ENCODE measurements at places on chromosomes 2 and 18.

GRCh38 chr18:59228351-59228750 lies 8.4 kb downstream of the GRP start:
- no peak for DNase-seq

DNA sequence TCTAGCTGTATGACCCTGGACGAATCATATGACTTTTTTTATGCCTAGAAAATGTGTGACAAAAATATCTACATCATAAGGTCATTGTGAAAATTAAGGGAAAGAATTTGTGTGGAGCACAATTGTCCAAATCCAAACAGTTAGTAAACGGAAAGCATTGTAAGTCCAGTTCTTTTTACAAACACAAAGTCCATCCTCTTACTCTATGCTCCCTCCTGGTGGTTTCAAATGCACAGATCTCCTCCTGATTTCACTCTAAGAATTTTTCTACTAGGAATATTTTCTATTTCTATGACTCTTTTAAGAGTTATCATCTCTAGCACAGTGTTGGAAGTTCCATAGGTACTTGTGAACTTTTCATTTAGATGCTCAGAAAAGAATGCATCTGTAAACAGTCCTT lies 125.2 kb upstream of the ARL5A start:
- no peak for DNase-seq

DNA sequence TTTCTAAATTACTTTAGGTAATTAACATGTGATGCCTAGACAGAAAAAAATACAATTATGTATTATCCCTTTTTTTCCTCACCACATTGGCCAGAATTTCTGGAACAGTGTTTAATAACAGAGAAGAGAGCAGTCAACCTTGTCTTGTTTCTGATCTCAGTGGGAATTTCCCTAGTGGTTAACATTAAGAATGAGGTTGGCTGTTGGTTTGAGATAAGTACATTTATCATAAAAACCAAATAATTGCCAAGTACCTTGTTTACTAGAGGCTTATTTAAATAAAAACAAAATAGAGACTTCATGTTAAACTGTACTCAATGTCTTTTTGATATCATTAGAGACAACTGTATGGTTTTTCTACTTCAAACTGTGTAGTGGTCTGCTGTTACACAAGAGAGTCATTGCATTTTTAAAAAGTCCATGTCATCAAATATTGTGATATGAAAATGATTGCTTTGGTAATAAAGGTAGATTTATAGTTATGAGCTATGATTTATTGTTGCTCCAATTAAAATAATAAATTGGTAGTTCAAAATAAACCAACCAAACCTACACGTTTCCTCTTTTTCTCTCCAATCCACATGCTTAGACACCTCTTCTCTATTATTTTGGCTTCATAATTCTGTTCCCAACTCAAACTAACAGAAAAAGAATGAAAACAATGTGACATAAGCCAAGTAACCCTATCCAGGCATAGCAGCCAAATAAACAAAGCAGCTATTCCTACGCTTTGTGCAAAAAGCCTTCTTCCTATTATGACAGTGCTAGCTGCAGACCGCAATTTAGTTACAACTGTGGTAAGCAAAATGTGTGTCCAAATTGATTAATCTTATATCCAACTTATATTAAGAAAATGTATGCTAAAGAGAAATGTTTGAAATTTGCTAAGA lies 20.9 kb upstream of the TANK start:
- no peak for DNase-seq

- DNase-seq = no peak
Observed at GRCh38 chr18:42474577-42474976, 519.5 kb downstream of the PIK3C3 start.

GRCh38 chr2:45670646-45671045 lies 19.2 kb downstream of the PRKCE start:
- DNase-seq = no peak

DNA sequence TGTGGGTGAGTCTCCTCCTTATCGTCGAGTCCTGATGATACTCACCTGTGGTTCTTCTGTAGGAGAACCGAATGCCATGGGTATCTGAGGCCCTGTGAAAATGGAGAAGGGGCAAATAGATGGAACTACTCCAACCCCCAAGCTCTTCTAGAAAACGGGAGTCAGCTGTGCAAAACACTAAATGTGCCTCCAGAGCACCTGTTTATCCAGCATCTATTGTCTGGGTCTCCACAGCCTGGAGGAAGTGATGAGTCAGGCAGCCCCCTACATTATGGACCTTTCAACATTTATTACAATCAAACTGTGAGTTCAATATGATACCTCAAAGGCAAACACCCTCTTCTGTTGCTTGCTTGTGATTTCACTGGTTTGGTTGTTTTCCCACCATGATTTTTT lies 9.8 kb upstream of the LRRFIP1 start:
- DNase-seq = no peak

- no peak for DNase-seq
Observed at GRCh38 chr18:47680488-47680887, 250.0 kb downstream of the SMAD2 start.

DNA sequence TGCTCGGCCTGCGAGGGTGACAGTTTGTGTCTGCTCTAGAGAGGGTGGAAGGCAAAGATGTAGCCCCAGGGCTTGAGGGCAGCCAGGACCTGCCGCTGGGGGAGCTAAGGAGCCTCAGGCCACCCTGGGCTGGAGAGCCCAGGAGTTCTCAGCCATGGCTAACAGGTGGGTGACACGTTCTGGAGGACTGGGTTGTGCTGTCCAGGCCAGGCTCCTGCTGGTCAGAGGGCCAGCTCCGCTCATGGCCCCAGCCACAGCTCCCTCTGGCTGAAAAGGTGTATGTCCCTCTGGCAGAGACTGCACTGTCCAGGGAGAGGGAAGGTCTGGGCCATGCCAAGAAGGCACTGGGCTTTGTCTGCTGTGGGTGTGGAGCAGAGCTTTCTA lies 19.2 kb downstream of the TMEM185B start:
- no peak for DNase-seq

DNA sequence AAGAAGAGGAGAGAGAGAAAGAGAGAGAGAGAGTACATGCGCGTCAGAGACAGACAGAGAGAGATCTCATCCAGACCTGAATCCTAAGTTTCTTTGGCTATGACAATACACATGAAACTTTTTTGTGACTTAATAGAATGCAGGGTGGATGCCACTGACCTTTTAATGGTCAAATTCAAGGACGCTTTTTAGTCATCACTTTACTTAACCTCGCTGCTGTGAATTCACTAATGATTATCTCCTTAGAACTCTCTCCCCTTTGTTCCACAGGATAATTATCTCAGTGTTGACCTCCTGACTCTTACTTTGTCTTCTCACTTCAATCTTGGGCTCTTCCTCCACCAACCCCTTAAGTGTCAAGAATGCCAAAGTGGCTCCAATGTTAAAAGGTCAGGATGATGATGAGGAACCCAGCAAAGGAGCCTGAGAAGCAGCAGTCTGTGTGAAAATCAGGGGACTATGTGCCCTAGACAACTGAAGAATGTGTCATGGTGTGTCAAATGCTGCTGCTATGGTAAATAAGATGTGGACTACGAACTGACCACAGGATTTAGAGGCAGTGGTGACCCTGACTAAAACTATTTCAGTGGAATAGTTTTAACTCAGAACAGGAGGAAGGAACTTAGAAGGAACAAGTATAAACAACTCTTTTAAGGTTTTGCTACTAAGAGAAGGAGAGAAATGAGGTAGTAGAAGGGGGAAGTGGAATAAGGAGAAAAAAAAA lies 382.1 kb downstream of the ZEB2 start:
- no peak for DNase-seq

DNA sequence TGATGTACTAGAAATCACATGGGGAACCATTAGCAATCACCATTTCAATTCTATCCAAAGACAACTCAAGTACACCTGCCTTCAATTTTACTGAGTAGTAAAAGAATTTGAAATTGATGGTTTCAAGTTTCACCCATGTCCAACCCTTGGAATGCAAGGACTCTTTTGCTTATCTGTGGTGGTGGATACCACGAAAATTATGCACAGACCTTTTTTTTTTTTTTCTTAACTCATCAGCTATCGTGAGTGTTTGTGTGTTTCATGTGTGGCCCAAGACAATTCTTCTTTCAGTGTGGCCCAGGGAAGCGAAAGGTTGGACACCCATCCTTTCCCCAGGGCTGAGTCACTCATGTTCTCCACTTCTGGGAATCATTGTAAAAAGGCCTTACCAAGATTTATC lies 23.1 kb downstream of the ID2 start:
- DNase-seq = no peak

- DNase-seq = no peak
Observed at GRCh38 chr2:88765154-88765888, 73.8 kb downstream of the RPIA start.

DNA sequence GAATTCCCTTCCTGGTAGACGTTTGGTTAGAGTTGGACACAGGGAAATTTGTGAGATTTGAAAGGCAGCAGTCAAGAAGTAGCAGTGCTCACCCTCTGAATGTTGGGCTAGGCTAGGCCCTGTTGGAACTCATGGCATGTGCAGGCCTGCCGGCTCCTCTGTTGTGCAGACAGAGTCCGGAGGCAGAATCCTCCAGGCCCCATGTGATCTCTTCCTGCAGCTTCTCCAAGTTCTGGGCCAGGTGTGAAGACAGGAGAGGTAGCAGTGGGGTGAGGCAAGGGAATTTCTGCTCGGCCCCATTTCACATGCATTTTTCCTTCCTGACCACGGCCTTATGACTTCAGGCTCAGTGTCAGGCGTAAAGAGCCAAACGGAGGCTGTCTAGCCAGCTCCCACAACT lies 36.9 kb upstream of the RAB31 start:
- DNase-seq = no peak

DNA sequence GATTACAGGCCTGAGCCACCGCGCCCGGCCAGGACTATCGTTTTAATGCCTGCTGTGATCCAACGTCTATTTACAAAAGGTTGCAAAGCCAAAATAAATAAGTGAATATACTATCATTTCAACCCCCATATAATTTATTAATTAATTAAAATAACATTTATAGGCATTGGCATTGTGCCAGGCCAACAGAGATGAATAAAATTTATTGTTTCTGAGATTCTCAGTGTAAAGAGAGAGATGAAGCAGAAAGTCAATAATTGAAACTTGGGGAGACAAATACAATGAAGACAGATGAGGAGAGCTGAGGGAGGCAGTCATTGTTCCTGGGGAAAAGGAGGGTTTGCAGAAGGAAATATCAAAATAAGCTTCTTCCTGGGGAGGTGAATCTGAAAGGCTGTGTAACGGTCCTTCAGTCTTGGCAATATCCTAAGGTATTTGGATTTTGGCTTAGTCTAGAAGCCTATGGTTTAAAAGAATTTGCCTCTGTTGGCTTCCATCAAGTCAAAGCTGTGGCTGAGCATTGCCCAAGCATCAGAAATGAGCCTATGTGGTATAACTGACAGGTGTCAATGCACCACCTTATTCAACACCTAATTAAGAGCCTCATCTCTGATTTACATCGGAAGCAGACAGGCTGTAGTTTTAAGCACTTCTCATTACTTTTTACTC lies 31.5 kb downstream of the KCNE4 start:
- DNase-seq = no peak

GRCh38 chr2:65375723-65376122 lies 56.7 kb downstream of the SPRED2 start:
- DNase-seq = no peak

GRCh38 chr2:108921096-108922030 lies 67.7 kb downstream of the EDAR start:
- DNase-seq = no peak

GRCh38 chr2:3270095-3270478 lies 107.5 kb downstream of the EIPR1 start:
- DNase-seq = no peak

GRCh38 chr2:24586955-24587354 lies 95.9 kb downstream of the NCOA1 start:
- DNase-seq = no peak

DNA sequence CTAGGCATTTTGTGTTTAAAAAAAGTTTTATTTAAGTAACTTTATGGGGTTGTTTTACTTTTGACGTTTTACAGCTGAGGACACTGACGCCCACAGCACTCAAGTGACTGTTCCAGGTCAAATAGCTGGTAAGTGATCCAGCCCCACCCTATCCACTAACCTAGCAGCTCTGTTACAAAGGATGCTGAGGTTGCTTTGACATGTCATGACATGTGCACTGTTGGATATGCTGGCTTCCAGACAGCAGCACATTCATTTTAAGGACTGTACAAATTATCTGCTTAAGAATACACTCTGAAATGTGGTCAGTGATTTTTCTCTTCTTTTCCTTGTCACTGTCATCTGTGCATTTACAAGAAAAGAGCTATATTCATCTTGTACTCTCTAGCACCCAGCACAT lies 417.5 kb downstream of the ZEB2 start:
- DNase-seq = no peak

DNA sequence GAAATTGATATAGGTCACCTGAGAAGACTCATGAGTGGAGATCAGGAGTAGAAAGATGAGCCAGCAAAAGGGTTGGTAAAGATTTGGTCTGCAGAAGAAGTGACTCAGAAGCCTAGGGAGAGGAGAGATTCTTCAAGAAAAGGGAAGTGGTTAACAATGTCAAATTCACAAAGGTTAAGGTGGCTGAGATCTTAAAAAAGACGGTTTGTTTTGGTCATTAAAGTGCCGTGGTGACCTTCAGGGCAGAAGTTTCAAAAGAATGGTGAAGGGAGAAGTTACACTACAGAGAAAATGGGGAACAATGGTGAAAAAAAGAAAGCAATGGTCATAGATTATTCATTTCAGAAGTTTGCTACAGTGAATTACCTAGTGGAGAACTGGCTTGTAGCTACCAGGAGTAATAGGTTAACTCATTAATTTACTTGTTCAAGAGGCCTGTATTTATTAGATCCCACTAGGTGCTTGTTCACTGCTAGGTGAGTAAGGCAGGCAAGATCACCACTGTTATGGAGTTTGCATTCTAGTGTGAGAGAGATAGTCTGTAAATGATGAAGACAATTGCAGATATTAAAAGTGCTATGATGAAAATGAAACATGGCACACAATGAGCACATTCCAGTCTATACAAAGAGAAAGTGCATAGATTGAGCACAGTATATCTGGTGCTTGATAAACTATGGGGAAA lies 43.0 kb downstream of the FBXO48 start:
- DNase-seq = no peak

GRCh38 chr18:64244571-64244970 lies 95.7 kb upstream of the LINC00305 start:
- DNase-seq = no peak

GRCh38 chr2:167715932-167716331 lies 531.5 kb downstream of the STK39 start:
- no peak for DNase-seq

GRCh38 chr2:203858176-203858575 lies 9.4 kb upstream of the CTLA4 start:
- DNase-seq = no peak

GRCh38 chr18:56284319-56284718 lies 354.1 kb downstream of the TXNL1 start:
- DNase-seq = no peak

- no peak for DNase-seq
Observed at GRCh38 chr2:239195318-239195871, 205.4 kb downstream of the HDAC4 start.

DNA sequence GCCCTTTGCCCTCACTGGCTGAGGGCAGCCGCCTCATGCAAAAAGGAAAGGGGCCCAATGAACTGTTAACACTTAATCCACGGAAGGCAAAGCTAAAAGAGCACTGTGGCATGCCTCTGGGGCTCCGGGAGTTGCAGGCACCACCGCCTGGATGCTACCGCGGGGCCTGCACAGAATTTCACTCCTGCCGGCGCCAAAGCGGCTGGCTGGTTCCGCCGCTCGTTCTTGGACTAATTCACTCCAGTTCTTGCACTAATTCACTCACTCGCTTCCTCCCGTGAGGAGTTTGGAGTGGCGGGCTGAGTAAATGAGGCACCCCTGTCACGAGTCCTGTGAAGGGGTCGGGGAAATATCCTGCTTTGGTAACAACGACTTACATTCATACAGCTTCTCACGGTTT lies 14.0 kb upstream of the MAPK4 start:
- DNase-seq = no peak

GRCh38 chr2:134152045-134153010 lies 101.5 kb upstream of the MGAT5 start:
- DNase-seq = no peak
